ENCODE measurements at places on chromosomes 16 and 17. TPM values are rescaled to one million over a fixed set of nuclear protein-coding genes. Genes with fewer than 3 reads are reported as not detected.
A peak's percentile ranks its signal among the peaks of the same experiment; 100 is the strongest.

DNA sequence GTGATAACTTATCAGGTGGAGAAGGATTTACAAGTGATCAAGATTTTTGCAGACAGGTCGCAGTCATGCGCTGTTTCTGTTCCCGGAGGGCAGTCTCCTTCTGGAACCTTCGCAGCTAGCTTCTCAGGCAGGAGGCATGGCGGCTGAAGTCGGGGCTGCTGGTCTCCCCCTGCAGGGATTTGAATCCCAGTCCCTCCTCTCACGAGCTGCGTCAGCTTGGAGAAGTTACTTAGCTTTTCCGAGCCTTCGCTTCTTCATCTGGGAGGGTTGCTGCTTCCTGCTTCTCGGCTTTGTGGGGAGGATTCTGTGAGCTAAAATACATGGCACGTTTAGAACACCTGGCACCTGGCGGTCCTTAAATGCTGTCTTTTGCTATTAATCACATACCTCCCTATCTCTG lies 287.8 kb upstream of the FOXF1 start:
- DNase-seq = peak; percentile 13

DNA sequence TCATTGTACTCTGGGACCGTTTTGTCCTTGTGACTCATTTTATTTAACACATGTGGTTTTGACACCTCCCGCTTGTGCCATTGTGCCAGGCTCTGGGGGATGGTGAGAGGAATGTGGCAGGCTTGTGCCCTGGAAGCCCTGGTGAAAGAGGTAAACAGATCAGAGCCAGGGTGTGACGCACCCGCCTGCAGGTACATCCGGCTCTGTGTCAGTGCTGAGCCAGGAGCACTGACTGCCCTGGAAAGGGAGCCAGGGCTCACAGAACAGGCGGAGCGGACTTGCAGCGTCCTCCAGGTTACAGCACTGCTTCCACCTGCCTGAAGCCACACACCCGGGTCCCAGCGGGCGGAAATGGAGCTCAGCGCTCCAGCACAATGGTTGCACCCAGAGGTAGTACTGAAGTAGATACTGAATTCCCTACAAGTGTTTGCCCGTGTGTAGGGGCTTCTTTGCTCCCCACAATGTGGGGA lies 30.6 kb downstream of the CDRT15 start:
- DNase-seq = peak; percentile 88

DNA sequence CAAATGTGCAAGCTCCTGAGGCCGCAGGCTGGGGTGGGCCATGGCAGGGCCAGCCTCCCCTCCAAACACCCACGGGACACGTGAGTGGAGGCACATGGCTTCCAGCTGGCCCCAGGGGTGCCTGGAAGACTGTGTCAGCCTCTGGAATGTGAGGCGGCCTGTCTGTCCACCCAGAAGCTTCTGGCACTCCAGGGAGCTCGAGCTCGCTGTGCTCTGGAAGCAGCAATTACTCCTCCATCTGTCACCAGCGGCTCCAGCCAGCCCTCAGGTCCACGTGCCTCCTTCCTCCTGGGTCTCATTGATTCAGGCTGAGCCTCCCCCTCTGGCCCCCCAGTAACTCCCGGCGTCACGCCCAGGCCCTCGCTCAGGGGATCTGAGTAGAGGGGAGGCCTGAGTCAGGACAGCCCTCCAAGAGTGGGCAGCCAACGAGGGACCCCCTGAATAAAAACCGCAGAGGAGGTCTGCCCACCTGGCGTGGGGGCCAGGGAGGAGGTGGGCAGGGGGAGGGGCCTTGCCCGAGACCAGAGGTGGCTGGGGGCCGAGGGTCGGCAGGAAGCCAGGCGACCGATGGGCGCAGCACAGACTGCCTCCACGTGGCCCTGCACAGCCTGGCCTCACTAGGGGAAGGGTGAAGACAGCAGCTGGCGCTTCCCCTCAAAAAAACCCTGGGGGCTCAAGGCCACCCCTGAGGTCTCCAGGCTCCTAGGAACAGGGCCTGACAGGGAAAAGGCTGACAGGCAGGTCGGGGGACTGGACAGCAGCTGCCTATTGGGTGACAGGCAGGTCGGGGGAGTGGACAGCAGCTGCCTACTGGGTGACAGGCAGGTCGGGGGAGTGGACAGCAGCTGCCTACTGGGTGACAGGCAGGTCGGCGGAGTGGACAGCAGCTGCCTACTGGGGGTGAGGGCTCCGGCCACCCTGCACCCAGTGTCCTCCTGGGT lies 11.9 kb downstream of the PIEZO1 start:
- peak; percentile 95 for DNase-seq

- no peak for DNase-seq
Measured at GRCh38 chr16:85677383-85677967, 11.3 kb downstream of the GINS2 start.

DNA sequence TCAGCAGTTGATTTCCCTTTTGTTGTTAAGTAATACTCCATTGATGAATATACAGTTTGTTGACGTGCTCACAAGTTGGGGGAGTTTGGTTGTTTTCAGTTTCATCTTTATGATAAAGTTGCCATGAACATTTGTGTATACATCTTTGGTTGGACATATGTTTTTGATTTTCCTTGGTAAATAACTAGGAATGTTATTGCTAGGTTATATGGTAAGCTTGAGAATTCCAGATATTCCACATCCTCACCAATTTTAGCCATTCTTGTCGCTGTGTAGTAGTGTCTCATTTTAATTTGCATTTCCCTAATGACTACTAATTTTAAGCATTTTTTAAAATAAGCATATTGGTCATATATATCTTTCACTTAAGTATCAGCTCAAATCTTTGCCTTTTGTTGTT lies 55.0 kb upstream of the RASL10B start:
- DNase-seq = no peak

Gene TUBG2
- total RNA-seq = 34.1 TPM

Gene NACA2
- not detected for total RNA-seq

Gene KRTAP1-5
- total RNA-seq = not detected

DNA sequence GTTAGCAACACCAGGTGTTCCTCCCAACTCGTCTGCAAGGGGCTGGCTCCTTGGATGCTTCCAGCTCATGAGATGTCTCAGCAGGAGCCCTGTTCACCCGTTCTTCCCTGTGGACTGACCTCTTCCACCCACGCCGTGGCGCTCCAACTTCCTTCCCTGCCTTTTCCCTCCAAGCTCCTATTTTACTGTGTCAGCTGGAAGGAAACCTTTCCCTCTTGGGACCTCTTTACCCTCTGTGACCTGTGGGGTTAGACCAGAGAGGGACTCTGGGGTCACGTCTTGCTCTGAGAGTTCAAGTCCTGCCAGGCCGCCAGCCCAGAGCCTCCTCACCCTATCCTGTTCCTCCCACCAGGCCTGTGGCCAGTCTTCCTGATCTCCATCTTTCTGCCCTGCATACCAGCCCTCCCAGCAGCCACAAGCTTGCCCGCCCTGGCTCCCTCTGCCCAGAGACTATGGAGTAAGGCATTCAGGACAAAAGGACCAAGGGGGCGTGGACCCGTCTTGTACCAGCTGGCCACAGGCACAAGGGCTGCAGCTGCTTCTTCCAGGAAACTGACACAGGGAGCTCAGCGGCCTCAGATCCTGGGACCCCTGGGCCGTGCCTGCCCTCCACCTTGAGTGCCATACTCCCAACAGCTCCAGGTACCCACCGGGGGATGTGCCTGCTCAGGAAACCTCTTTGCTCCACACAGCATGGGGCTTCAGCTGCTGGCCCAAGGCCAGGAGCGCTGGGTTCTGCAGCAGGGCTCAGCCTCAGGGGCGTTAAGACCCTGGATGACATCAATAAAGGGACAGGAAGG lies 3.0 kb downstream of the PAQR4 start:
- no peak for DNase-seq

Gene MT1A
- total RNA-seq = not detected

Gene NKD1
- 0.14 TPM for total RNA-seq

DNA sequence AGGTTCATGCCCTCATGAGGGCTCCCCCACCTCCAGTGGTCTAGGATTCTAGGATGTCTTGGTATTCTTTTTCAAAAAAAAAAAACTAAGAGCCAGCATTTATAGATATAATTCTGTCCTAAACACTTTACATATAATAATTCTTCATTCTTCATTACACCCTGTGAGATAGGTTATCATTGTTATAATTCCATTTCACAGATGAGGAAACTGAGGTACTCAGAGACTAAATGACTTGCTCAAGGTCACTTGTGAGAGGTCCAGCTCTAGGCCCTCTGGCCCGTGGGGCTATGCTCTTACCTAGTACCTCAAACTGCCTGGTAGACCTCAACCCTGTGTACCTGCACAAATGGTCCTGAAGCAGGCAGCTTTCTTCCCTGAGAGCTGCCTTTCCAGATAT lies 172.2 kb downstream of the PRKCB start:
- DNase-seq = no peak

DNA sequence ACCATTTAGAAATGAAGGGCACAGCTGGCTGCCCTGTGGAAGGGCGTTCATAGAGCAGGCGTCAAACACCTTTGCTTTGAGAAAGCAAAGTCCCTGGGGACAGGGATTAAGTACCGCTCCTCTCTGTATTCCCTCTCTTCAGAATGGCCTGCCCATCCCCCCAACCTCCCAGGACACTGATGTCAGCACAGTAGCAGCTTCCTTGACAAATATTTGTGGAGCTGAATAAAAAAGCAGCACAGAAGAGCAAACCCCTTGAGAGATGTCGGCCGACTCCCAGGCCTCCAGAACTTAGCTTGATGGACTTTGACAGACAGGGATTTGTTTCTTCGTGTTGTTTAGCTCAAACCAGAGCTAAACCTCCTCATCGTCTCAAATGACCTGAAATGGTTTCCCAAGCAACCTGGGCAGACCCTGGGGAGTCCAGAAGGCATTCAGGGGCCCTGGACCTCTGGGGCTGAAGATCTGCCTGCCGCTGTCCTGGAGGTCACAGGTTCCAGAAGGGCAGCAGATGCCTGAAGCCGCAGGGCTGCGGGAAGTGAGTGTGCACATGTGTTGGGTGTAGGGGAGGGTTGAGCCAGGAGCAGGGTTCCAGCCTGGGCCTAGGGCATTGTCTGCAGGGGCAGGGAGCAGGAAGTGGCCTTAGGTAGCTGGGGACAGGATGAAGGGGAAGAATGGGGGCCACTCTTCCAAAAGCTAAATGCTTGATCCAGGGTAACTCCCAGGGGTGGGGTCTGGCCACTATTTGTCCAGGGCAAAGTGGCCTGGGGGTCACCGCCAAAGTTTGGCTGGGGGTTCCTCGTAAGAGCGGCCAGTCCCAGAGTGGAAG lies 42.3 kb upstream of the NKD1 start:
- no peak for DNase-seq

DNA sequence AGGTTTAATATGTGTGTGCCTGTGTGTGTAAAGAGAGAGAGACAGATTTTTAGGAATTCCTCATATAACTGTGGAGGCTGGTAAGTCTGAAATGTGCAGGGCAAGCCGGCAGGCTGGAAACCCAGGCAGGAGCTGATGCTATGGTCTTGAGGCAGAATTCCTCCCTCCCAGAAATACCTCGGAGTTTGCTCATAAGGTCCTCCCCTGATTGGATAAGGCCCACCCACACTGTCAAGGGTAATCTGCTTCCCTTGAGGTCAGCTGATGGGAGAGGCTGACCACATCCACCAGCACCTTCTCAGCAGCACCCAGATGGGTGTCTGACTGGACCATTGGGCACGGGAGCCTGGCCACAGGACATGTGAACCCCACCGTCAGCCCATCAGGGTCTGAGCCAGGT lies 42.4 kb downstream of the C16orf95 start:
- DNase-seq = no peak

- DNase-seq = no peak
Measured at GRCh38 chr16:83847371-83848225, 39.8 kb downstream of the HSBP1 start.

- DNase-seq = peak; percentile 99
Measured at GRCh38 chr17:9676820-9677310, 31.5 kb downstream of the USP43 start.

Gene EVPL
- total RNA-seq = not detected

- no peak for DNase-seq
Measured at GRCh38 chr17:76542566-76542971, 2.7 kb downstream of the PRCD start.

DNA sequence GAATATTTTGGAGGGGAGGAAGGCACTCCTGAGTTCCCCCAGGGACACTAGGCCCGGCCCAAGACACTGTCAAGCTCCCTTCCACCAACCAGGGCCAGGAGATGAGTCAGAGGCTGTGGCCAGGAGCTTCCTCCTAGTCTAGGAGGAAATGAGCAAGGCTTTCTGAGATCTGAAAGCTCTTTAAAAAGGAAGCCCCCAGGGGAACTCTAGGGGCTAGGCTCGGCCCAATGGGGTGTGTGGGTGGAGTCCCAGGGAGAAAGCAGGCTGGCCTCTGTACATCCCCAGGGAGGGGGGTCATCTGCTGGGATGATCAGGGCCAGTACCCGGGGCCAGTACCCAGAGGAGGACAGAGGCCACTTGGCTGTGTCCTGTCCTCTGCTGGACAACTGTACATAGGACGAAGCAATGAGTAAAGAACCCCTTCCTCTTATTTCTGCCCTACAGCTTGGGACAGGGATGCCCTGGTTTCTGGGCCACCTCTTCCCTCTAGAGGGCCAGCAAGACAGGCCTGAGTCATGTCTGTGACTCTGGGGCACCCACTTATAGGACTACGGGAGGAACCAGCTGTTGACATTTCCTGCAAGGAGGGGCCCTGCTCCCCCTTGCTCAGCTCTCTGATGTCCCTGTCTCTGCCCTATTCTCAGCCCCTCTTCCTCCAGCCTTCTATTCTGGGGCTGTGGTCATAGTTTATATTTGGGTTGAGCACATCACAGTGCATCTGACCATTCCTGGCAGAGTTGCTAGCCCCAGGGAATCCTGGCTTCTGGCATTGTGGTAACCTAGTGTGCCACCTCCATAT lies 2.7 kb downstream of the FHOD1 start:
- peak; percentile 94 for DNase-seq

- DNase-seq = no peak
Measured at GRCh38 chr17:82065193-82065637, 389 bp downstream of the DUS1L start.

Gene KRT25
- not detected for total RNA-seq

DNA sequence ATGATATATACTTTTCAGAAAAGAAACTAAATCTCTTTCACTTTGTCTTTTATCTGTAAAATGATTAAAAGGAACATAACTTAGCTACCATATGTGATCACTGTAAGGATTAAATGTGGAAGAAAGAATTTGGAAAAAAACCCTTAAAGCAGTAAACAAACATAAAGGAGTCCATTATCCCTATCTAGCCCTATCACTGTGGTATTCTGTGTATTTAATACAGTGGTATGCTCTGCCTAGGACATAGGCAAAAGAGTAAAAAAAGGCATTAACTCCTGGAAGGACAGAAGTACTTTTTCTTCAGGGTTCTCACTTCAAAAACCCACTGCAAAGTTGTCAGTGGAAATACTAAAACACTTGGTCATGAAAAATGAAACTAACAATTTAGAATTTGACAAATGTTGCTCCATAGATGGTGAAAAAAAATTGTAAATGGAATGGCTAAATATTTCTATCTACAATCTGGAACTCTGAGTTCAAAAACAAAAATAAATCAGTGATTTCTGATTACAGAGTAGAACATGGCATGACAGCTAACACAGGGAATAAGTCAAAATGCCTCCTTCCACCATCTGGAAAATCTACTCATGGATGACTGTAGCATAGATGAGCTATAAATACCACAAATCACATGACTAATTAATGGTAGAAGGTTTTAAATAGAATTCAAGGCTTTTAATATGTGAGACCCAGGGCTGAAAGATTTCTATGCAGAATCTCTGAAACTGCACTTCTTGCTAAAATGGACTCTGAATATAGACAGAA lies 140.1 kb downstream of the ITFG1 start:
- no peak for DNase-seq

Measured in A172 (cell line).